ENCODE measurements at places on chromosomes 4 and X.

DNA sequence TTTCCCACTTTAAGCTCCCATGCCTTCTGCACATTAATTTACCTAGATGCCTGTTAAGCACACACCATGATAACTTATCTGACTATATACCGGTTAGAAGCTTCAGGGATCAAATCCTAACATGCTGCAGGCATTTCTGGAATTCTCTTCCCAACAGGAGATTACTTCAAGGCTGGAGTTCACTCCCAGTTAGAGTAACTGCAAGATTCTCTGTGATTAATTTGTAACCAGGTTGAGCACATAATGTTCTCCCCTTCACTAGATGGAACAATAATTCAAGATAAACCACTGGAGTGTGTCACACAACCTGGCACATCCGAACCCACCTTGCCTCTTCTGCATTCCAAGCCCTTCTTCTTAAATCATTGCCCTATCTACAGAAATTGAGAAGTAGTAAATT, 11.8 kb upstream of the UGT2A3 start:
- DNase-seq = no peak

DNA sequence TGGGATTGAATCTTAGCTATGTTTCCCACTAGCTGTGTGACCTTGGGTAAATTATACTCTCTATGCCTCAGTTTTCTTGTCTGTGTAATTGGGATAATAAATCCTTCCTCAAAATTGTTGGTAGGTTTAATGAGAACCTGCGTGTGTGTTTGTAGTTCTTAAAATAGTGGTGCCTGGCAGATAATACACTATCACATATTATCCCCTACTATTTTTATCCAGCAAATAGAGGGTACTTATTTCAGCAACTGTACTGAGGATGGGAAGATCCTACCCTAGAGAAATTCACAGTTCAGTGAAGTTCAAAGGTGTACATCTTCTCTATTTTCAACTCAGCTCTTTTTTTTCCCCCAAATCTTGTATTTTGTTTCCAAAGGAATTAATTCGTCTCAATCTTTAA, 17.2 kb downstream of the ABHD18 start:
- DNase-seq = no peak

DNA sequence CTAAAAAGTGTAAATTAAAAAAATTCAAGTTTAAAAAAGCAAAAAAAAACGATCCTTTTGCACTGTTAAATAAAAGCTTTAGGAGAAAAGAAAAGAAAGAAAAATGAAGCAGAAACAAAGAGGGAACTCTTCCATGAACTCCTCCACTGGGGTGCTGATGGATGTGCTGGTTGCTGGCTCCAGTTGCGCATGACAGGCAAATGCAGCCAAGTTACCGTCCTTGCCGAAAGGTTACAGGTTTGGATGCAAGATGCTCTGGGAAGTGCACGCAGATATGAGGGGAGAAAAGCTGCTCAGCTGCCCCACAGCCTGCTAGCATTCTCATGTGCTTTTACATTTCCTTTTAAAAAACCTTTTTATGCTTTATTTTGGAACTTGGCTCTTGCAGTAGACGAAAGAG, 58.5 kb downstream of the HADH start:
- no peak for DNase-seq

GRCh38 chr4:77501851-77502250, 103.8 kb upstream of the CXCL13 start:
- DNase-seq = no peak

DNA sequence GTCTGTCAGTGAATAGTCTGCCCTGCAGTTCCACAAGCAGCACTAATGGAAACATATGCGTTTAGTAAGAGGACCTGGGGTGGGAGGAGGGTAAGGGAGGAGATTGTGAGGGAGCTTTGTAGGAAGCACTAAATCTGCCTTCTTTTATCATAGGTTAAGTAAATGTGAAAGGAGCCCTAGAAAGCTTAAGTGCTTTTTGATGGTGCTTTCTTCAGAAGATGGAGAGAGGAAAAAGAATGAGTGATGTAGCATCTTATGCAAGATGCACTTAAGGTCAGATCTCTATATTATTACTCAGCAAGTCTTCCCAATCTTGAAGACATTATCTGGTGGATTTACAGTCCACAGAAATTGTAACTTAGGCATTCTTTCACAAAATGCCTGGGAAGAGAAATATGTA, 322.7 kb downstream of the PDHA2 start:
- no peak for DNase-seq

GRCh38 chrX:25020905-25021449, 5.2 kb upstream of the ARX start:
- DNase-seq = peak; percentile 54

DNA sequence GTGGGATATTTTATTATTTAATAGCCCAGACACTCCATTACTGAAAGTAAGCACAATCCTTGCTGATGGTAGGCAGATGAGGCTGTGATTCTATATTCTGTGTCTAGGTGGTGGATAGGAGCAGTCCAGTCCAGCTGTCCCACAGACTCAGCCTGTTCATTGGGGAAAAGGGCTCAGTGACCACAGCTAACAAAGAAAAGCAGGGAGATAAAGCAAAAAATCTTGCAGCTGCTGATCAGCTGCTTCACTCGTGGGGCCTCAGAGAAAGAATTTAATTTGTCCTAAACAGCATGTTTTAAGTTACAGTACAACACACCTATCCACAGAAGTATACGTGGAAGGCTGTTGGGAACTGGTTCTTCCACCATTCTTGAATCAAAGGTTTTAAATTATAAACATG, 40.7 kb upstream of the ANK2 start:
- no peak for DNase-seq

DNA sequence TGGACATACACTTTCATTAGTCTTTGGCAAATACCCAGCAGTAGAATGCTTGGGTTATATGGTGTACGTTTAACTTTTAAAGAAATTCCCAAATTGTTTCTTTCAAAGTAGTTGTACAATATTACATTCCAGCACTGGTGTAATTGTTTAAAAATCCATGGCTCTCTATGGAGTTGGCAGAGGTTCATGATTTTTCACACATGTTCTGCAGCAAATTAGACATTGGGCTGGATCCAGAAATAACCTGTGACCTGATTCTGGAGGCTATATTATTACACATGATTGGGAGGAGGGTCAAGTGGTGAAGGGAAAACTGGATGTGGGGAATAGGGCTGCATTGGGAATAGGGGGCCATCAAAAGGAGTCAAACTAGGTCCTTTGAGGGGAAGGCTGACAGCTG, 41.9 kb downstream of the MAMLD1 start:
- no peak for DNase-seq

GRCh38 chr4:120926358-120927025, 4.0 kb upstream of the PRDM5 start:
- no peak for DNase-seq

DNA sequence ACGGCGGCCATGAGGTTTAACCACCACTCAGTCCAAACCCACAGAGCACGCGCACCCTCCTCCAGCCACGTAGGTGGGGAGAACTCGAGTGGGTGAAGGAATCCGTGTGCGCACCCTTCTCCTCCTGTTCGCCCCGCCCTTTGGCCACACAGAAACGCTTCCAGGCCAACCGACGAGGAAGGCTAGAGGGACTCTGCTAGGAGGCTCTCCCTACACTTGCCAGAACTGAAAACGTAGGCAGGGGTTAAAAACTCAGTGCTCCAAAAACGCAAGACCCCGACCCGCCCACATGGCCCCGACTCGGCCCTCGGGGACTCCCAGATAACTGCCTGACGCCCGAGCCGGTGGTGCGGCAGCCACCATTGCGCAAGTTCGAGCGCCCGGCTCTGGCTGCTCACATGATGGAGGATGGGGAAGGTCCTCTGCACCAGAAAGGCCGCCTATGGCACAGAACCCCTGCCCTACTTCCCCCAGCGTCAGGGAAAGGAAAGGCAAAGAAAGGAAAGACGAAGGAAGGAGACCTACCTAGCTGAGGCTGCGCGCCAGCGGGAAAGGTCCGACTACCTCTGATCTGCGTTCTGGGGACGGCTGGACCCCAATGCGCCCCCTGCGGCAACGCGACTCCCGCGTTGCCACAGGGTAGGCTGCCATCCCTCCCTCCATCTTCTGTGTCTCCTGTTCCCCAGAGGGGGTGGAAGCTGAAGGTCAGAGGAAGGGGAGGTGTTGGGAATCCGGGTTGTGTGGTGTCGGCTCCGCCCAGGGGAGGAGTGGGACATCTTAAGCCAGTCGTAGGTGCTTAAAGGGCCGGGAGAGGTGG, 201.9 kb upstream of the AGTR2 start:
- peak; percentile 54 for DNase-seq

DNA sequence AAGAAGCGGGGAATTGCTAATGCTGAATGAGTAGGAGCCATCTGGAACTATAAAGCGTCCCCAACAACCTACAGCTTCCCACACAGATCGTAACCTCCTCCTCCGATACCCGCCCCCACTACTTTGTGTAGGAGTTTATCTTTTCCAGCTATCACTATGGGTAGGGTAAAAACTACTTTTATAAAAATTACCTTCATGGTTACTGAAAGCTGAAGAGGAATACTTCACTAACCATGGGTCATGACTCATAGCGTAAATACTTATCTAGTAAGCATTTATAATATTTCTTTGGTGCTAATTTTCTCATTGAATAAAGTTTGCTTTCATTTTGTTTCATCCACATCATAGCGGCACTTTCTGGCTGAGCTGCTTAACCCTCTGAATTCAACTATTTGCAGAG, 79.4 kb upstream of the TNIP3 start:
- DNase-seq = no peak

DNA sequence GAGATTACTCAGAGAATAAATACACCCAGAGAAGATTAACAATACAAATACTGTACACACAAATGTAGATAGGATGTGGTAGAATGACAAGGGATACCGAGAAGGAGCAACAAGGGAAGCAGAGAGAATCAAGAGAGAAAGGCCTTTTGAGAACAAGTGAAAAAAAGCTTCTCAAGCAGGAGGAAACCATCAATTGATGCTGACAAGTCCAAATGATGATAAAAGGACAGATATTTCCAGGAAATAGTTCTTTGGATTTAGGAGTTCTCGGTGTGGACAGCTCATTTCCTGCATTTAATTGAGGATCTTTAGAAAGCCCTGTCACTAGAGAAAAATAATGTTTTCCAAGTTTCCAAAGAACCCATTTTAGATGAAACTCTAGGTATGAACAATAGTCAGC, 48.1 kb downstream of the NPY5R start:
- no peak for DNase-seq

DNA sequence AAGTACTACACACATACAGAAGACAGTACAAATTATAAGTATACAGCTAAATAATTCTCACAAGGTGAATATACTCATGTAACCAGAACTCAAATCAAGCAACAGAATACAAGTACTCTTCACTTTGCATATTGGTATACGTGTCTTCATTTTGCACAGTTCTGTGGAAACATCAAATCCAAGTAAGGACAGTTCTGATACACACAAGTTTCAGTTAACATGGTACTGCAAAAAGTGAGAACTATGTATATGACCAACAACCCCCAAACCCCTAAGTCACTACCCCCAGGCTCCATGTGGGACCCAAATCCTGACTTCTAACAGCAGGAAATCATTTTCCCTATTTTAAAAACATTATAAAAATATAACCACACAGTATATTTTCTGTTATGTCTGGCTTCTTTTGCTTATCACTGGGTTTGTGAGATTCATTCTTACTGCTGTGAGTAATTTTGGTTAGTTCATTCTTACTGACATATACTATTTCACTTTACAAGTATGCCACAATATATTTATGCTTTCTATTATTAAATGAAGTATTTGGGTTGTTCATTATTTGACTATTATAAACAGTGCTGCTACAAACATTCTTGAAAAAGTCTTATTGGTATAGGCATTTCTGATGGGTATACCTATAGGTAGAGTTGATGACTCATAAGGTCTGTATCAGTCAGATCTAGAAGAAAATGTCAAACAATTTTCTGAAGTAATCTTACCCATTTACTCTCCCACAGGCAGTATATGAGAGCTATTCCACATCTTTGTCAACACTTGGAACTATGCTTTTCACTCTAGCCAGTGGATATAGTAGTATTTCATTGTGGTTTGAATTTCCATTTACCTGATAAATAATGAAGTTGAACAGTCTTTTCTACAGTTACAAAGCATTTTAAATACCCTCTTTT, 47.0 kb downstream of the SCLT1 start:
- DNase-seq = no peak

GRCh38 chr4:110071466-110071865, 126.9 kb downstream of the ELOVL6 start:
- DNase-seq = no peak

DNA sequence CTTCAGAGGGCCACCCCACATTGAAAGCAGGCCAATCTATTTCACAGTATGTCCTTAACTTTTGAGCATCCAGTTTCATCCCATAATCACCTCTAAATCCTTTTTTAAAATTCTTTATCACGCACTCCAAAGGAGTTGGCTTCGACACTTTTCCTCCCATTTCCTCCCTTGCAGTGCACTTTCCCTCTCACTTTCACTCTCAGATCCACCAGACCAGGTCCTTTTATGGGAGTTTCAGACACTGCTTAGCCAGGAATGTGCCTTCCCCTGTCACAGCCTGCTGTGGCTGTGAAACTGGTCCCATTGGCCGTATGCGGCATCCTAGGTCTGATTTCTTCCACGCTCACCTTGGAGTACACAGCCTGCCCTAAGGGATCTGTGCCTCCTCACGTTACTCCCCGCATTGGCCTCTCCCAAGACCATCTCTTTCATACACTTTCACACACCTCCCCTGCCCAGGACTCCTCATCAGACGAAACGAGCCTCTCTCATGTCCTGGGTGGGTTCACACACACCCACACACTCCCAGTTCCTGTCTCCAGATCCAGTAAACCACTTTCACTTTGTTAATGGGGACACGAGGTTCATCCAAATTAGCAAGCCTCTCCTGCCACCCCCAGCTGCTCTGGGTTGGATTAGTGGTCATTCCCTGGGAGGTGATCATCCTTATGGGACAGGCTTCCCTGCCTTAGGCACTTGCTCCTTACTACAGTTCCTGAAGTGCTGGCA, 10.0 kb upstream of the RHOXF2B start:
- no peak for DNase-seq

All from H54 (cell line).